ENCODE measurements at places on chromosomes 7 and 10.

GRCh38 chr10:73837072-73837471, 25.7 kb upstream of the NDST2 start:
- DNase-seq: peak; percentile 61

DNA sequence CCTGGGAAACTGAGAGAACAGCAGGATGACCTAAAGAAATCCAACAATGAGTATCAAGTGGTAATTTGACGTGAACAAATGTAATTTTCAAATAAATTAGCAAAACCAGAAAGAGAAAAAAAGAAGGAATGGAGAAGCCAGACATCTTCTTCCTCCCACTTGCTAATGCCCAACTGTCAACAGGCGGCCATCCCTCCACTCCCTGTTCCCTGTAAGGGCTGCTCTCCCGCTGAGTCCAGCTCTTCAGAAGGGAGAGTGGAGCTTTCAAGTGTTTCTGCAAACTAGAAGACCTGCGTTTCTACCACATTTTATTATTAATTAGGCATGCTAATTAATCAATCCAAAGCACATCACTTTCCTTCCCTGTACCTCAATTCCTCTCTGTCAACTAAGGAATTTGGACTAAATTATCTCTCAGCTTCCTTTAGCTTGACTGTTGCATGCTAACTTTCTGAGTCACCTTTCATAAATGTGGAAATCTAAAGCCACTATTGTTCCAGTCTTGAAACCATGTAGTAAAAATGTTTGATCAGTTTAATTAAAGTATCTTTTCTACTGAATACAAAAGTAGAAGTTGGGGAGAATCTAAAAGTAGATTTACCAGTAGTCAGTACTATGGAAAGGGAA, 48.4 kb upstream of the CUL1 start:
- DNase-seq: peak; percentile 59

DNA sequence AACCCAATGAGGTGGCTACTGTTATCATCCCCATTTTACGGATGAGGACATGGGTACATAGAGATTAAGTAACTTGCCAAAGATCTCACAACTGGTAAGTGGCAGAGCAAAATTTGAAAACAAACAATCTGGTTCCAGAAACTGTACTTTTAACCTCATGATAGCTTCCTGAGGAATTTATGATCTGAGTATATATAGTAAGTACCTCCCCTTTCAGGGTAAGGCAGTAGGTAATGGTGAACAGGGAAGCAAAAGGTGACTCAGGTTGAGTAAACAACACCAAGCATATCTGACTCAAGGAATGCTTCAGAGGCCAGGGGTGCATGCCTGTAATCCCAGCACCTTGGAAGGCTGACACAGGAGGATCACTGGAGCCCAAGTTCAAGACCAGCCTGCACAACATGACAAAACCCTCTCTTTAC, 21.1 kb downstream of the KLLN start:
- no peak for DNase-seq

DNA sequence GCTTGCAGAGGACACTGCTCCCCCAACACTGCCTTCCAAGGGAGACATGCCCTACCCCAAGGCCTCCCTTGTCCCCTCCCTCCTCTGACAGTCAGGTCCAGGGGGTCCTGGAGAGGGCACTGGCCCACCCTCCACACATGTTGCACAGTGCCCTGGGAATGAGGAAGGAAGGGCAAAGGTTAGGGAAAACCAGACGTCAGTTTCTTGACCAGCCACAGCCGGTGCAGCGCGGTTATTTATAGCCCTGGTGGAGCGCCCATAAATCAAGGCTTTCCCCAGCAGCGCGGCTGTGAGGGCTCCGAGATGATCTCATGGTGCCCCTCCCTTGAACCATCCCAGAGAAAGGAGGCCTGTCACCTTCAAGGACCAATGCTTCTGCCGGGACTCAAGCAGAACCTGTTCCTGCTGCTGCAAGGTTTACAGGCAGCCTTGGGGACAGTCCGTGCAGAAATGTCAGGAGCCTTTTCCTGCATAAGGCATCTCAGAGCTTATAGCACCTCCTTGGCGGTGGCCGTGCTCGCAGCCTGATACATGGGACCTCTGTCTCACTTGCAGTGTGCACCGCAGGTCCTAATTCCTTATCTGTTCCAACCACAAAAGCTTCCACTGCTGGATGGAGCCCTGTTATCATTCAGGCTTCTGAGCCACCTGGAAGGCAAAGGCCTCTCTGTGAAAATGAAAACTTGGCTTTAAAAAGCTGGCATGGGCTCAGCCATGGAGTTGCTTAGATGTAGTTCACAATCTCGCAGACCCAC, 127.3 kb downstream of the LHPP start:
- DNase-seq: no peak

DNA sequence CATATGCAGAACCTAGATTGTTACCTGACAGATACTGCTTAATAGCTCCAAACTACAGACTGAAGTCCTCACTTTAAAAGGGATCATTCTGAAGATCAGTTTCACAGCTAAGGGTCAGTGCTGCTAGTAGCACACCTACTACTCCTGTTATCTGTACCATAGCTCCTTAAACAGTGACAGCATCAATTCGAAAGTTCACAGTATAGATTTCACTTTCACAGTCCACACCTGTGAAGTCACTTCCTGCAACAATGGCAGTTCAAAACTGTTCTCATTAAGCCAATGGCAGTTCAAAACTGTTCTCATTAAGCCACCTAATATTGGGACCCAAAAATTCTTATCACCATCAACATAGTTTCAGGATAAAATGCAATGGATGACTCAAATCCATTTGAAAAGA, 10.7 kb upstream of the FHIP2A start:
- no peak for DNase-seq

GRCh38 chr10:3666525-3667302, 118.3 kb downstream of the KLF6 start:
- DNase-seq: no peak

DNA sequence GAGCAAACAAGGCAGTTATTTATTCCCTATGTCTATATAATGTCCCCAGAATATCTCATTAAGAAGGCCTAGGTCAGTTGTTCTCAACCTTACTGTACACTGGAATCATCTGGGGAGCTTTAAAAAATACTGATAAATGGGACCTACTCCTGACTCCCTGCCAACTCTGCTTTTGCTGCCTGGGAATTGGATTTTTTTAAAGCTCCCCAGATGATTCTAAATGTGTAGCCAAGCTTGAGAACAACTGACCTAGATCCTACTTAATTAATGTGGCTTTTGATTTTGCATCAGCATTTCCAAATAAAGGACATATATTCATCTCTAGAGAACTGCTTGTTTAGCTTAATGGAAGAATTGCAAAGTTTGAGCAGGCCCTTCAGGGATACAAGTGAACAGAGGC, 91.7 kb upstream of the HPS1 start:
- no peak for DNase-seq

- DNase-seq: no peak
Observed at GRCh38 chr7:141123522-141123921, 49.7 kb downstream of the TMEM178B start.

GRCh38 chr7:40714363-40715052, 579.7 kb downstream of the SUGCT start:
- no peak for DNase-seq

- DNase-seq: no peak
Observed at GRCh38 chr7:50356945-50357268, 52.4 kb downstream of the IKZF1 start.

DNA sequence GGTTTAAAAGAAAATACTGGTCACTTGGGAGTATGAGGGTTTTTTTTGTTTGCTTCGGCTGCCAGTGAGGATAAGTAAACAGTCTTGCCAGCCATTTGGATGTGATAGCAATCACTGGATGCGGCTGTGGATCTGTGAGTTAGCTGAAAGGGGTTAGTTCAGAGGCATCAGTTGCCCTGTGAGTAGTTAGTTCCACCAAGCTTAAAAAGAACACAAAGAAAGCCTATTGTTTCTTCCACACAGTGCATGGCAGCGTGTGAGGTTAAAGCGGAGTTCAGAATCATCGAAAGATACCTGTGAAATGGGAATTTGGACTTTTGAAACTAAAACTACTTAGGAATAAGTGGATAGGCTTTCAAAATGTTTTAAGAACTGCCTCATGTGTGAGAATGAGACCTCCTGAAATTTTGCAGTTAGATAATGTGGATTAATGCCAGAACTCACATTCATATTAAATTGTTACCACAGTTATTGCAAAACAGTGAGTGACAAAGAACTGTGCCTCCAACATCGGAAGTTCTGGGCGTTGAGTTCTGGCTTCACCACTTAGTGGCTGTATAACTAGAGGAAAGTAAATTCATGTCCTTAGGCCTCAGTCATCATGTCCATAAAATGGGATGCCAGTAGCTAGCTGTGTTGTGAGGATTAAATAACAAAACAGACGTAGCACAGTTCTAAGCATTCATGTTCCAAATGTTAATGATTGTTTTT, 31.3 kb downstream of the KIAA1217 start:
- DNase-seq: peak; percentile 3

DNA sequence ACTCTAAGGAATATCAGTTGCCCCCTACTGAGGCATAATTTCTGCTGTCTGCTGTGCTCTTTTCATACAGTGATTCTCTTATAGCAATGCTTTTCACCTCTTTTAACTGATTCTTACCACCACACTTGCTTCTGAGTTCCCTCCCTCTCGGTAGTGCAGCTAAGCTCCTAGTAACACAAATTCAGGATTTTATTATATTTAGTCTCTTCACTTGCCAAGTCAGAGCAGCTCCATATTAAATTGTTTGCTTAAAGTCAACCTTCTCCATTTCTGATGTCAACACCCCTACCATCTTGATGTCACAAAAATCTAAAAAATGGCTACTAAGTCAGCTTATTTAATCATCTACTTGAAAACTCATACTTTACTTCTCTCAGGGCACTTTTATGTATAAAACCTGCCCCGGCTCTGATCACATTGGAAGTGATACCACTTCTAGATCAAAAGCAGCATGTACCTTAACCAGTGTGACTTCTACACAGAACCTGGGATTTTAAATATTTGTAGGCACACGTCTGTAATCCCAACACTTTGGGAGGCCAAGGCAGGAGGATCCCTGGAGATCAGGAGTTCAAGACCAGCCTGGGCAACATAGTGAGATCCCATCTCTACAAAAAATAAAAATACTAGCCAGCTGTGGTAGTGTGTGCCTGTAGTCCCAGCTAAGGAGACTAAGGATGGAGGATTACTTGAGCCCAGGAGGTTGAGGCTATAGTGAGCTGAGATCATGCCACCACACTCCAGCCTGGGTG, 55.3 kb downstream of the GDI2 start:
- no peak for DNase-seq

Data from foreskin fibroblast (primary cell).